ENCODE measurements at places on chromosomes 7 and 10.

DNA sequence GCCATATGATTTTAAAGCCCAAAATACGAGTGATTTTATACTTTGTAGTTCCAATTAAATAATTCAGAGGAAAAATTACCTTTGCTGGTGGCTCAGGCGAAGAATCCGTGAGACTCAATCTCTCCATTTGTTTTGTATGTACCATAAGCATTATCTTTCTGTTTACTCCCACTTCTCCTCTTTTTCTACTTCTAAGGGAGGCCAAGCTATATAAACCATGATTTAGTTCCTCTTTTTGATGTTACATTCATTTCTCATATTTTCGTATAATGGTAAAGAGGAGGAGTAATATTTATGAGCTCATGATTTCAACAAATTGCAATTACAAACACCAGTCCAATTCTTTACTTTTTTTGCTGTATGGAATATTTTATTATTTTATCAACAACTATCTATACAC lies 50.6 kb upstream of the TES start:
- DNase-seq = no peak

- no peak for DNase-seq
These were observed 89.4 kb downstream of the RALA start for GRCh38 chr7:39712751-39713150.

DNA sequence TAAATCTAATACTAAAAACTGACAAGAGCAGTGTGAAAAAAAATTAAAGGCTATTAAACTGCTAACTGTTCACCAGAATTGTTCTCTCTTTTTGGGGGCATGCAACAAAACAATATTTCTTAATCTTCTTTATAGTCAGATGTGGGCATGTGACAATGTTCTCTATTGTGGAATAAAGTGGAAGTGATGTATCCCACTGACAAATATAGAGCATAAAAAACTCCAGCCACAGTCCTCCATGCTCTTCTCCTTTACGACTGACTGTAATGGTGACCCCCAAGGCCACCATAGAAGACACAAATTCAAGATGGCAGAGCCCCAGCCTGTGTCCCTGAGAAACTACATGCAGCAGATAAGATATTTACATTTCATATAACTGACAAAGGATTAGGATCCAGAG lies 11.6 kb upstream of the CCDC6 start:
- no peak for DNase-seq

DNA sequence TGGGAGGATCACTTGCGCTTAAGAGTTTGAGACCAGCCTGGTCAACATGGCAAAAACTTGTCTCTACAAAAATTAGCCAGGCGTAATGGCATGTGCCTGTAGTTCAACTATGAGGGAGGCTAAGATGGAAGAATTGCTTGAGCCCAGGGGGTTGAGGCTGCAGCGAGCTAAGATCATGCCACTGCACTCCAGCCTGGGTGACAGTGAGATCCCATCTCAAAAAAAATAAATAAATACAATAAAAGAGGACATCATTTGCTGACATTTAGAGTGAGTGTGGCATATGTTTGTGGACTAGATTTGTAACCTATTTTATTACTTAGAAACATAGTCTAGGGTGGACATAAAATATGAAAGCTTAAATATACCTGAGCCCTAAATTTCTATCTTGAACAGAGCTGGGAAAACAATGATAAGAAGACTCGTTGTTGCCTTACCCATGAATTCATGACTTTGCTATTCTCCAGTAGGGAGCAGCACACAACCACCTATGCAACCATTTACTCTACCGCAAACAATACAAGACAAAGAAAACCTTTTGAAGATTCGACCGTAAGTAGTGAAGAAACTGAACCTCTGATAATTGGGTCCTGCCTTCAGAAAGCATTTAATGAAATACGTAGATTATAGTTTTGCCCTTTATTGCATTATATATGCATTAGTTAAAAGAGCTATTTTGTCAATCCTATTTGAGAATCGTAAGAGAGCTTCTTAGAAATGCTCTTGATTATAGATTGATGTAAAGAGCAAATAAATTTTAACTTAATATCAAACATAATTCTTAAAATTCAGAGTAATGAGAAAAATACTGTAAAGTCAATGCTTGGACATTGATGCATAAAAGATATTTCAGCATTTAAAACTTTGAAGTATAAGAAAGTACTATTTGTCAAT lies 83.5 kb downstream of the GNAT3 start:
- DNase-seq = no peak

GRCh38 chr7:155864991-155865690 lies 52.9 kb upstream of the SHH start:
- peak; percentile 57 for DNase-seq

DNA sequence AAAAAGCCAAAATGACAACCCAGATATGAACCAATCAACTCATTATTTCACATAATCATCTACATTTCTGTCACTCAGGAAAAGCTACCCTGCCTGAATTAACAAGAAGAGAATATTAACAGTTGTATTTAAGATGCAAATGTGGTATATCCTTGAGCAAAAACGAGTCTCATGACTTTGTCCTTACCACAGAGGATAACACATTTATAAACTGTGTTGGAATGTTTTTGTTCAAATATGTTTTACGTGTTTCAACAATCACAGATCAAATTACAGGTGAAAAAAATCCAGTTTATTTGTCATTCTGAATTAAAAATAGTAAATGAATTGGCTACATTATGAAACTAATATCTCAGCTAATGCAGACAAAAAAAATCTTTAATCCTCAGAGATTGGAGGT lies 34.6 kb downstream of the CHCHD3 start:
- no peak for DNase-seq

DNA sequence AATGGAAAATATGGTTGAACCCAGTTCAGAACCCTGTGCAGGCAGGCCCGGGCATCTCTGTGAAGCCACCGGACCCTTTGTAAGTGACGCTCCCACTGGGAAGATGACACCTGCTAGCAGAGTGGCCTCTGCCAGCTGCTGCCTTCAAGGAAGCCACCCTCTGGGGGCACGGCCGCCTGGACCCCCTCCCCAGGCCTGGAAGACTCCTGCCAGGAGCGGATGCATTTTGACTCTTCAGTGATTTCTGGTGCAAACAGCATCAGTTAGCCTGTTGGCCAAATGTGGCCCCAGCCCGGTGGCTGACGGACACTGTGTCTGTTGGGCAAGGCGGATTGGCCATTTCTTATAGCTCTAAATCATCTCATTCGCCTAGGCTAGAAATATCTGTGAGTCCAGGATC lies 514.1 kb upstream of the FOXK1 start:
- DNase-seq = no peak

DNA sequence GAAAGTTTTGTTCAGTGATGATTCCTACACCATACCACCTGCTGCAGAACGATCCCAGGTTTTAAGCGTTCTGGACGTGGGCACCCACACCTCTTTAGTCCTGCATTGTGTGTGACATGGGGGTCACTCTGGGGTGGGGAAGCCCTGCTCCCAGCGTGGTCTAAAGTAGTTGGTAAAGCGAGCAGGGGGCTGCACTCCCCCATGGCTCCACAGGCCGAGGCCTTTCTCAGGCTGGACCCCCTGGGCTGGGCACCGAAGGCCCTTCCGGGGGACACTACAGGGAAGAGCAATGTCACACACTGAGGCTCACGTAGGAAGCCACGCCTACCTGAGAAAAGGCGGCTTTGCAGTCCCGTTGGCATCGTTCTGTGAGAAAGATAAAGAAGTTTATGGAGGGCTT lies 12.3 kb downstream of the BRI3 start:
- DNase-seq = no peak

DNA sequence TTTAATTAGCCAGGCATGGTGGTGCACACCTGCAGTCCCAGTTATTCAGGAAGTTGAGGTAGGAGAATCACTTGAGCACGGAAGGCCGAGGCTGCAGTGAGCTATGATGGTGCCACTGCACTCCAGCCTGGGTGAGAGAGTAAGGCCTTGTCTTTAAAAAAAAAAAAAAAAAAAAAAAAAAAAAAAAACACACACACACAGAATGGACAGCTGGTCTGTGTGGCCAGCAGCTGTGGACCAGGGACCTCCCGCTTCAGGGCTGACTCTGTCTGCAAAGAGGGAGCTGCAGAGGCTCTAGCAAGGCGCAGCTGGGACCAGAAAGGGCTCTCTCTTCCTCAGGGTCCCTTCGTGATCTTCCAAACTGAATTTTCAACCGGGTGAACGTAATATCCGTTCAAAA lies 53.6 kb upstream of the DNAAF5 start:
- peak; percentile 58 for DNase-seq

DNA sequence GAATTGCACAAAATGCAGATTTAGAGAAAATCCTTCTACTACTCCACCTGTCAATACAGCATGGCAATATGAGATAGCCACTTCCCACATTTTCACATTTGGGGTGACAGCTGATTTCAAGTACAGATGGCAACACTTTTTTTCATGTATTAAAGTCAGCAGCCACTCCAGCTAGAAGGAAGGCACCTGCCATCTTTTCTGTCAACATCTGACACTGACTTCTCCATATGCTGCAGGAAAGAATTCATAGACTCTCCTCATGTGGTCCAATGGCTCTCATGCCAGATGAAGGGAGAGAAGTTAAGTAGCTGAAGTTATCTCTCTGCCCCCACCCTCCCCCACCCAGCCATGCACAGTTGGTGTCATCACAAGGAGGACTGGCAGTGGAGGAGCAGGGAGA lies 912.0 kb downstream of the SORCS1 start:
- DNase-seq = no peak
